ENCODE measurements at places on chromosomes 6 and 20.

DNA sequence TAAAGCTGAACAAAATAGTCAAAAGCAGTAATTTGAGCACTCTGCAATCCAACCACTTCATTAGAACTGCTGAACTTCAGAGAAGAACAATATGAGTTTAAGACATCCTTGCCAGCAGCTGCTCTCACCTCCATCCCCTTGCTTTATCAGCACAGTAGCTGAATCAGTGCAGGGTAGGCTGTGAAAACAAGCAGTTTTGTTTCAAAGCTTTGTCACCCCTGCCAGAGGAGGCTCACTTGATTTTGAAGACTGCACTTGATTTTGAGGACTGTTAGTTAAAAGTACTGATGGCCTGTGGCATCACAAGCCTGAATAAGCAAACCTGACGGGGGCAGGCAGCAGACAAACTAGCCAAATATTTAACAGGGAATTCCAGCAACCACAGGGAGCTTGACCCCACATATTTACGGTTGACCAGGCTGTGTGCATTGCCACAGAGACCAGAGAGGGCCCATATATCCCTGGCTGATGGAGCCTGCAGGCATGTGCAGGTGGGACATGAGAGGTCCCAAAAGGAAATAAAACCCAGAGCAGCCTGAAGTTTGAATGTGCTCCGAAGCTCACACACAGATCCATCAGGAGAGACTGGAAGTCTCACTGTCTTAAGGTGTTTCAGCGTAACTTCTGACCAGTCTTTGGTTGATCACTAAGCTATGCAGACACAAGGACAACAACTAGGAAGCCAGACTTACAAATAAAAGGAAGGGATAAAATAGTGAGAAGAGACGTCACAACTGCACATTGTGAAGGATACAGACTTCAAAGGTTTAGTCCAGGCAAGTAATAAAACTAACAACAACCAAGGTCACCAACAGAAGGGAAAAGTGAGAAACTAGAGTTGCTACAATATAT lies 97.4 kb downstream of the PDSS2 start:
- no peak for DNase-seq

DNA sequence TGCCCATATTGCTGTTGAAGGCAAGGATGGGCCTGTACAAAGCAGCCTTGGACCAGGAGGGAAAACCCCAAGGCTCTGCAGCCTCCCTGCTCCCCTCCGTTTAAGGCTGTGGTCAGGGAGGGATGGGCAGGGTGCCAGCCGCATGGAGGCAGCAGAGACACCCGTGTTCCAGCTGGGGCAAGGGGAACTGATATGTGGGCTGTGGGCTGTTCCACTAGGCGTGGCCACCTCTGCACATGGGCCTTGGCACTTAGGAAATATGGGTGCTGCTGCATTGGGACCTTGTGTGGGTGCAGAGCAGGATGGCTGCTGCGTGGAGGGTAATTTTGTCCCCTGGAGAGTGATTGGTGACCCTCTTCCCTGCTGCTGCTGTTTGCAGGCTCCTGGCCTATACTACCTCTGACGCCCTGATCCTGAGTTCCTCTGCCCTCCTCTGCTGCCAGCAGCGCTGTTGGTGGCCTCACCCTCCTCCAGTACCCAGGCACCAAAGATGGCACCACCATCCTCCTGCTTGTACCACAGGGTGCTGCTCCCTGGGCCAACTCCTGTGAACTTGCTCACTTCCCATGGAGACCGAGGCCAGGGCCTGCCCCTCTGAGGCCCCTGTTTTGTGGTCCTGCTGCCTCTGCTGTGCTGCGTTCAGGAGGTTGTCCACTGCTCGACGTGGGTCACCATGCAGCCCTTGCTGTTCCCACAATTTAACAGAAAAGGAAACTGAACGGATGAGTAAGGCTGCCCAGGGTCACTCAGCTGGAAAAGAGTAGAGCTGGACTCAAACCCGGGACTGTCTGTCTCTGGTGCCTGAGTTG lies 35.3 kb downstream of the PANK2 start:
- peak; percentile 45 for DNase-seq

- no peak for DNase-seq
Observed at GRCh38 chr6:36387440-36388303, at the start of gene ETV7. ETV7 (minus strand) TSS chr6:36387669; CDS start chr6:36387541, 128 bp downstream.

GRCh38 chr6:34485321-34486060 lies 19.6 kb downstream of the PACSIN1 start:
- no peak for DNase-seq

DNA sequence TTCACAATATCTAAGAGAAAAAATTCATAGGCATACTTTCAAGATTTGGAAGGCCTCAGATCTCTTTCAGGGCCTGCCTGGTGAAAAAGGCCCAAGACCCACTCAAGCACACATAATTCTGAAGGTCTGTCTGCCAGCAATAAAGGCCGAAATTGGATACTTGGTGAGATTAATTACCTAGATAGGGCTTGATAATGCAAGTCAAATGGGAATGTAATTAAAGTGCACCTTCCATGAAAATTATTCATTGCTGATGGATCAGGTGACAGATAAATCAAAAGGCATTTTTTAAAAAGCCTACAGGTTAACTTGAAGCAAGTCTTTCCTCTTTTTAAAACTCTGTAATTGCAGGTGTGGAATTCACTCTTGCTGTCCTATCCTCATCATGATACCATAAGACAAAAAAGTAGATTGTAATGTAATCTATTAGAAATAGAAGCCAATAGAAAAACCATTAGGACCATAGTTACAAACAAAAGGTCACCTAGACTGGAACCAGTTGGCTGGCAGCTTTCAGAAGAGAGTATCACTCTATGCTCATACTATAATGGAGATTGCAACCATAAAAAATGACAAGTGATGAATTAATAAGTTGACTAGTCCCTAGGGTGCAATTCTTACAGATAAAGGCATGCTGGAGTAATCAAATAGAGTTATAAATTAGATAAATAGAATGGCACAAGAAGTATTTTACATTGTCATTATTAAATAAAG lies 77.3 kb downstream of the EPHA7 start:
- DNase-seq: peak; percentile 77

DNA sequence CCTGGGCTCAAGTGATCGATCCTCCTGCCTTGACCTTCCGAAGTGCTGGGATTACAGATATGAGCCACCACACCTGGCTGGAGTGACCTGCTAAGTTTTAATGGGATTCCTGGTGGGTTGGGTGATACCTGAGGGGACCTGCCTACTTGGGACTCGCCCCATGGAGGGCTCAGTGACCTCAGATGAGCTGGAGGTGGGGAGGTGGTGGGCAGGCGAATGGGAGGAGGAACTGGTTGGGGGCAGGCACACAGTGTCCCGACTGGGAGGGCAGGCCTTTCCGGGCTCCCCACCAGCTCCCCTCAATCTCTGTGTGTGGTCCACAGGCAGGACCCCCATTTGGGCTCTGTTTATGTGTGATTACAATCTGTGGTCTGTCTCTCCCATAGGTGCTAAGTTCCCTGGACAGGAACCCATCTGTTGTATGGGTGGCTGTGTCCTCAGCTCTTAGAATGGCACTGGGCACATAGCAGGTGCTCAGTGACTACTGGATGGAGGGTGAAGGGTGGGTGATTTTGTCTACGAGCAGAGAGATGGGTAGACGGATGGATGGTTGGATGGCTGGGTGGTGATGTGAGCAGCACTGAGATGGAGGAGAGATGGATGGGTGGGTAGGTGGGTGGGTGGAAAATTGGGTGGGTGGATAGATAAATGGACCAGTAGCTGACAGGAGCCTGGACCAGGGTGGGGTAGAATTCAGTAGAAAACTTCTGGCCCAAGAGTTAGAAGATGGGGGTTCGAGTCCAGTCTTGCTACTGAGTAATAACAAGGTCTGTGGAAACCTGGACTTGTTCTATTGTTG lies 23.8 kb downstream of the CEBPB start:
- DNase-seq: no peak

- no peak for DNase-seq
Observed at GRCh38 chr6:154247119-154247861, 109.3 kb downstream of the IPCEF1 start.

- DNase-seq: no peak
Observed at GRCh38 chr20:1477896-1478490, 11.3 kb upstream of the NSFL1C start.

- DNase-seq: no peak
Observed at GRCh38 chr6:35810971-35811698, 6.0 kb downstream of the LHFPL5 start.

- DNase-seq: peak; percentile 20
Observed at GRCh38 chr6:90859612-90860011, 272.7 kb upstream of the MAP3K7 start.

GRCh38 chr6:18363746-18364145 lies 23.4 kb upstream of the RNF144B start:
- no peak for DNase-seq

DNA sequence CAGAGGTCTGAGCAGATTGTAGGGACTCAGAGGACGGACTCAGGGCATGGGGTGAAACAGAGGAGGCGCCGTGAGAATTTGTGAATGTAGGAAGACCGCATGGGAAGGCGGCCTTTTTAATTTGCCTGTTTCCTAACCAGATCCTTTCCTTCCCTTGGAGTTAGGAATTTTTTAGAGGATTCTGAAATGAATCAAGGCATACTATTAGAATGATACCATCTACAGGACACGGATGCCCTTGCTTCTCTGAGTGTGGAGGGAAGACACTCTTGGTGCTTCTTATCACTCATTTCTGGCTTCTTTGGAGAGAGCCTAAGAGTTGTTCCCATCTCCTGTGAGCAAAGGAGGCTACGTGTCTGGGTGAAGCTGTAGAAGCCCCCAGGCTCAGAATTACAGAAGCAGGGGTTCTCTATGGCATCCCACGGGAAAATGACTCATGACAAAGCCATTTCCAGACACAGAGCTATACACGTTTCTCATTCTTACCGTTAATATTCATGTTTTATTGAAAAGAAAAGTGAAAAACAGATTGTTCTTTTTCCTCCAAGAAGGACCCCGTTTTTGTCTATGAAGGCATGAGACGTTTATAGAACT lies 148.5 kb downstream of the EDN3 start:
- no peak for DNase-seq

DNA sequence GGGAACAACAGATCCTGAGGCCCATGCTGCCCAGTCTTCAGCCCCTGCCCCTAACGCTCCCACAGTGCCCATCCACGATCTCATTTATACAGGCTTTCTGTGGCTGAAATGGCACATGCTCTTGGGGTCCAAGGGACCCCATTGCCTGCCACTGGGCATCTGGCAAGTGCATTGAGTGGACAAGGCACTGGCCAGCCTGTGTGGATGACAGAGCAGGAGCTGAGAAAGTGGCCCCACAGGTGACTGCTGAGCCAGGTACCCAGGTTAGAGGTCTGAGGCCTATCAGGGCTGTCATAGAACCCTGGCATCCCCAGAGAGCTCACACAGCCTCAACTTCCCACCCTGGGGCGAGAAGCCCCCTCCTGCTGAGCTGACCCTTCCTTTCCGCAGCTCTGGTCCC lies 86.0 kb upstream of the NXT1 start:
- no peak for DNase-seq

GRCh38 chr20:32872266-32872665 lies 13.5 kb downstream of the EFCAB8 start:
- DNase-seq: no peak

DNA sequence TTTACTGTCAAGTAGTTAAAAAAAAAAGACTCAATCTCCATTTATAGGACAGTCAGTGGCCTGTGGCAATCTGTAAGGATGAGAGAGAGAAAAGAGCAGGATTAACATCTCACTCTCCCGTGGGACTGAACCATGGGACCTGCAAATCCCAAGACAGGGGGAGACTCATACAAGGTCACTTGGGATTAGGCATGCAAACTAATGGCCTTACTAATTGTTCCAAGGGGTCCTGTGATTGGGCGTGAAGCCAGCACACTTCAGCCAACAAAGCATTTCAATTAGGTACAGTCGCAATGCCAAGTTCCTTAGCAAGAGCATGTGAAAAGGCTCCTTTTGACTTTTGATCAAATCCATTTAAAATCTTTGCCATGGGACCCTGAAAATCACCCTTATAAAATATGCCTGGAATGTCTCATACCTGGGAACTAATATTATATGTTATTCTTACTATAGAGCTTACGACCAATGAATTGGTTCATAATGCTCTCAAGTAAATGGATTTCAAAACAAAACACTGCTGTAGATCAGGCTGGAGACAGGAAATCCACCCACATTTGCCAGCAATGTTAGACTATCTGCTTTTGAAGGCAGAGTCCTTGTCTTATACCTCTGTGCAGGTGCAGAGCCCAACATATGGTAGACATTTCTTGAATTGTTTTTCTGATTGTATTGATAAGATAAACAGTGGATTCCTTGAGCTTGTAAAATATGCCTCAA lies 412.5 kb downstream of the GJA1 start:
- no peak for DNase-seq

GRCh38 chr6:45378334-45378926 lies 696 bp upstream of the SUPT3H start:
- DNase-seq: no peak

DNA sequence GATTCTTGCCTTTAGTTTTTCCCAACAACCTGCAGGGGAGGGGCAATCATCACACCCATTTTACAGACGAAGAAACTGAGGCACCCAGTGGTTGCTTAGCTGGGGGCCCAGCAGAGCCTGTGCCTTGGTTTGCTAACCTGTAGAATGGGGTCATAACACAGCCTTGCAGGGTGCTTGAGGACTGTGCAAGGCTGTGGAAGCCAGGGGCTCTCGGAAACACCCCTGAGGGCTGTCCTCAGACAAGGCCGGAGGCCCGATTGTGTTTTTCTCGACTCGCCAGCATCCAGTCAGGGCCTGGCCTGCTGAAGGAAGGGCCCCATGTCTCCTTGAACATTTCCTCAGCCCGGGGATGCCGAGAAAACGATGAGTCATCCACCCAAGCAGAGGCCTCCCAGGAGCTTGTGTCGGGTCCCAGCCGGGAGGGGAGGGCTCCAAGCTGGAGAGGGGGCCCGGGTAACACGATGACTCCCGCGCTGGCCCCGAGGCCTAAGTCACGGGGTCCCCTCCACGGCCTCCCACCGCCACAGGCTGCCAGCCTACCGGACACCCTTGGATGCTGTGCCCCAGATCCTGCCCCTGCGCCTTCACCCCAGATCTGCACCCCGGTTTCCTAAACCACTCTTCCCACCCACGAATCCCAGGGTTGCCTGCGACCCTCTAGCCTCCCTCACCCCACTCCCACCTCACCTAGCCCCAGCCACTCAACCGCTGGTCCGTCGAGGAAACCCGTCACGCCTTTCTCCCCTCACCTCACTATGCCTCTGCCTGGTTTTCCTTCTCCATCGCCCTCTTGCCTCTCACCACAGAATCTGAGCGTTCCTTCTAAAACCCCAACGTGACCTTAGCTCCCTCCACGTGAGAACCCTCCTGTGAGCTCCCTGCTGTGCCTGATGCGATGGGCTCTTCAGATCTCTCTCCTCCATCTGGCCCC lies 10.6 kb downstream of the NOL4L start:
- no peak for DNase-seq

All from kidney (tissue), 22 donors.